T follicular helper cell (primary cell): ENCODE measurements at places on chromosomes 6 and 20.

DNA sequence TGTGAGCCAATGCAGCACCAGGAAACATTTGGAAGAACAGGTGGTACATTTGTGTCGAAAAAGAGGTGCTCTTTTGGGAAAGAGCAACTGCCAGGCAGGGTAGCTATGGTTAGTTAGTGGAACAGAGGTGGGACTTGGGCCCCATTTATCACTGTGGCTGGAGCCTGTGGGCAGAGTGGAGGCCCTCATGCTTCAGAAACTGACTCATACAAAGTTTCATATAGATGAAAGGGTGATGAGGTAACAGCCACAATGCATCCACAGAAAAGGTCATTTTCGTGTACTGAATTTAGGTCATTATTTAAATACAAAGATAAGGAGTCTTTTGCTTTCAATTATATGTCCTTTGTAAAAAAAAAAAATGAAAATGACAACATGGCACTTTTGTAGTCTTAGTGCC is 76.4 kb upstream of the HS3ST5 start:
- DNase-seq: no peak

- DNase-seq: no peak
These were observed 57.5 kb downstream of the EPB41L2 start for GRCh38 chr6:131005439-131006016.

- no peak for DNase-seq
These were observed 16.6 kb upstream of the LYRM2 start for GRCh38 chr6:89655122-89655521.

DNA sequence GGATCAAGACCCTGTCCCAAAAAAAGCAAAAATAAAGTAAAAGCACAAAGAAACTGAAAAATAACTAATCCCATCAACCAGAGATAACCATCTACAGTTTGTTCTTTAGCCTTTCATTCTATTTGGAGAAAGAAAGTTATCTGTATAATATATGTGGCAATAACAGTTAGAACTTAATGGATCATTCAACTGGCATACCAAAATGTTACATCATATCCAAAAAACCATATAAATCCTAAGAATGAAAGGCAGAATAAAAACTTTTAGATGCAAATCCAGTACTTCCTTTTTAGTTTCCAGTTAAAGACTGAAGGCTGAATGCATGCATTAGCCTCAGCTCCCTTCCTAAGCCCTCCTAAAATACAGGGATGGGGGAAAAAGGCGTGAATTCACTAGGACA is 25.2 kb downstream of the ILRUN start:
- no peak for DNase-seq

GRCh38 chr6:30744054-30744805 is at the start of gene IER3:
TSS of gene IER3 (minus strand) at chr6:30744547. CDS start at chr6:30744518, 29 bp downstream.
- peak; percentile 47 for DNase-seq

- DNase-seq: no peak
These were observed 12.4 kb downstream of the HTR1B start for GRCh38 chr6:77450924-77451323.

GRCh38 chr20:42747765-42748411 is 441.8 kb downstream of the PTPRT start:
- DNase-seq: no peak

DNA sequence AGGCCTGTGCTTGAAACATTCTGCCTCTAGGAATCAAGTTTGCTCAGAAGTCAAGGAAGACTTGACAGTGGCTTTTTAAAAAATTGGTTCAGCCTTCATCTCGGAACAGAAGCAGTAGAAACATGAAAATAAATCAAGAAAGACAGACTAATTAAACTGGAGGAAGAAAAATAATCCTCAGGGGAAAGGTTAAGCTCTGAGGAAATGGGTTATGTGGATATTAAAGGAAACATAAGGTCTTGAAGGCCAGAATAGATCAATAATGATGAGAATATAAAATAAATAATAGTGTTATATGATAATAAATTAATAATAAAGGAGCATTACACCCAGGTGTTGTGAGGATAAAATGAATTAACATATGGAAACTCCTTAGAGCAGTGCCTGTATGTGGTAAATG is 121.7 kb downstream of the GPR63 start:
- no peak for DNase-seq
